ENCODE measurements at places on chromosomes 13 and 19.

DNA sequence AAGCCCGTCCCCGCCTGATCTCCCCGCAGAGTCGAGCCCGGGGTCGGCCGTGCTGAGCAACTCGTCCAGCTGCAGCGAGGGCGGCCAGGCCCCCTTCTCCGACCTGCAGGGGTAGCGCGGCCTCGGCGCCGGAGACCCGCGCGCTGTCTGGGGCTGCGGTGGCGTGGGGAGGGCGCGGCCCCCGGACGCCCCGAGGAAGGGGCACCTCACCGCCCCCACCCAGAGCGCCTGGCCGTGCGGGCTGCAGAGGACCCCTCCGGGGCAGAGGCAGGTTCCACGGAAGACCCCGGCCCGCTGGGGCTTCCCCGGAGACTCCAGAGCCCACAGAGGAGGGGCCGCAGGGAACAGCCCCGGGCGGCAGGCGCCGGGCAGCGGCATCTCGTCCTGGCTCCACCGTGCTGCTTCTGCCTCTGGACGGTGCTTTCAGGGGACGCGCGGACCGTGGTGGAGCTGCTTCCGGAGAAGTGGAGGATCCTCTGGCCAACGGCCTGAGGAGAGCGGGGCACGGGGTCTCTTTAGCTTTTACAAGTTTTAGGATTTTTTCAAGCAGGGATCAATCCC is 8.8 kb upstream of the F7 start:
- no peak for DNase-seq

DNA sequence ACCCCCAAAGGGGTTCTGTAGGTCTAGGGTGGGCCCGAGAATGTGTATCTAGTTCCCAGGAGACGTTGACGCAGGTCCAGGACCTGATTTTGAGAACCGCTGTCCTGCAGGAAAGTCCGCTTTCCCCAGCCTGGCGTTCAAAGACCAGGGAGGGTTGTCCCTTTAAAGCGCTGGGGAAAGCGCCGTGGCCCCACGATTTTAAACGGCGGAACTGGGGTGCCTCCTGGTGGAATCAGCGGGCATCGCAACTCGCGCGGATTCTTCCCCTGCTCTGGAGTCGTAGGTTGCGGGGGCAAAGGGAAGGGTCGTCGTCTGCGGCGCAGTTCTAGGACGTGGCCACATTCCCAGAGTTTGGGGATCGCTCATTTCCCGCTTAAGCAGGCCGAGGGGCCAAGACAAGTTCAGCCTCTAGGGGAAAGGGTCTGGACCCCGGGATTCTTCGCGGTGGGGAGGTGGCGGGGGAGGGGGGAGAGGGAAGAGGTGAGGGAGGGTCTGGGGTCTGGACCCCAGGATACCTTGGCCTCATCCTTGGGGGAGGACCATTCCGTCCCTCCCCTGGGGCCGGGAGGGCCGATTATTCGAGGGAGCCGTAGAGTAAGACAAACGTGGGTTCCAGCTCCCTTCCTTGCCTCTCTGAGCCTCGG is 7.7 kb downstream of the PNMA8B start:
- no peak for DNase-seq

DNA sequence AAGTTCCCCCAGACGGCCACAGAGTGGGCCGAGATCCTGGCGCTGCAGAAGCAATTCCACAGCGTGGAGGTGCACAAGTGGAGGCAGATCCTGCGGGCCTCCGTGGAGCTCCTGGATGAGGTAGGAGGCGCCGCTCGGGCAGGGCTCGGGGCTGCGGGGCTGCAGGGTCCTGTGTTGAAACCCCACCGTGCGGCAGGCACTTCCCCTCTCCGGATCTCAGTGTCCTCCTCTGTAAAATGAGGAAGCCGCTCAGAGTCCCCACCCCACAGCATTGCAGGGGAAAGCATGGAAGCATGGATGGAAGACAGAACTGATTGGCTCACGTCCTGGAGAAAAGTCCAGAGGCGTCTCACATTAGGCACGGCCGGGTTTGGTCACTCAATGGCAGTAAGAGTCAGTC is 6.8 kb upstream of the SCN1B start:
- DNase-seq = no peak

GRCh38 chr19:52673014-52673413 is 34.9 kb upstream of the ZNF83 start:
- DNase-seq = no peak

DNA sequence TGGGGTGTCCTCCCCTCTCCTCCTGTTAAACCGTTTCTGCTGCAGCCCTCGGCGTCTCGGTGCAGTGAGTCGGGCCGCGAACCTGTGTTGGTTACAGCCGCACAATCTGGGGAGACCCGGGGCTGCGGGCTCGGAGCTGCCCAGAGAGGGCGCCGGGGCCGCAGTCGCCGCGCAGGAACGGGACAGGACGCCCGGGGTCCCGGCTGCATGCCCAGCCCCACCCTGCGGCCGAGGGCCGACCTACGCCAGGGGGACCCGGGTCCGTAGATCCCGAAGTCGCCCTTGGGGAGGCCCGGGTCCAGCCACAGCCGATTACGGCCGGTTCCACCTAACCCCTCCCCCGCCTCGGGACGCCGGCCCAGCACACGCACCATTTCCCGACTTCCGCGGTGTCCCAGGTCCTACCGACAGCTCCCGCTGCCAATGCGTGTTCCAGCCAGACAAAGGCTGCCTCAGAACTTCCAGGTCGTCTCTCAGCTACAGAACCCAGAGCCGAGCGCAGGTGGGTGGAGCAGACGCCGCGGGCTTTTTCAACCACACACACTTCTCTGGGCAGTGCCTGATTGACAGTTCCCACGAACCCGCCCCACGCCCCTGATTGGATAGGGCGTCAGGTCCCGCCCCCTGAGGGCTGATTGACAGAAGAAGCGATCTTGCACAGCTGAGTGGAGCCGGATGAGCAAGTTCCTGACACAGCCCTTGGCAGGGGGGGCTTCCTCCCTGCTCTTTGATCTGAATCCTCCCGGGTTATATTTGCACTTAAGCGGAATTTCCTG is at the start of gene ZNF443:
ZNF443 (minus strand) TSS at position 481 of the 776 bp plus-strand sequence; CDS start at position 374, 107 bp downstream.
- DNase-seq = peak; percentile 98

GRCh38 chr19:1228161-1228957 is 9.4 kb downstream of the CBARP start:
- DNase-seq = no peak

- DNase-seq = no peak
These were observed 85.6 kb downstream of the GNG7 start for GRCh38 chr19:2616741-2617392.

DNA sequence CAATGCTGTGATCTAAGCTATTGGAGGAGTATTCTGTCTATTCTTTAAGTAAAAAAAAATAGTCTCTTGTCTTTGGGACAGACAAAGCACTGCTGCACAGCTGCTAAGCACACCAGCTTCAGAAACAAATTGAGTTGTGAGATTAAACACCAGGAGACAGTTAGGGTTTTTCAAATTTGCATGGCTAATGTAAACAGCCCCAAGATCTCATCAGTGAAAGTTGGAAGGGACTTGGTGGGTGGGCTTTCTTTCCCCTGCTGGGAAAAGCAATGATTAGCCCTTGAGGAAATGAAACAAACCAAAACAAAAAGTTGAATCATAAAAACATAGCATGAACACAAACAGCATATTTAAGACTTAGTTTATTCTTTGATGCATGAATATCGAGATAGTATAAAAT is 143.6 kb upstream of the SLITRK1 start:
- DNase-seq = no peak

GRCh38 chr13:38862443-38862842 is 128.2 kb downstream of the STOML3 start:
- DNase-seq = no peak

DNA sequence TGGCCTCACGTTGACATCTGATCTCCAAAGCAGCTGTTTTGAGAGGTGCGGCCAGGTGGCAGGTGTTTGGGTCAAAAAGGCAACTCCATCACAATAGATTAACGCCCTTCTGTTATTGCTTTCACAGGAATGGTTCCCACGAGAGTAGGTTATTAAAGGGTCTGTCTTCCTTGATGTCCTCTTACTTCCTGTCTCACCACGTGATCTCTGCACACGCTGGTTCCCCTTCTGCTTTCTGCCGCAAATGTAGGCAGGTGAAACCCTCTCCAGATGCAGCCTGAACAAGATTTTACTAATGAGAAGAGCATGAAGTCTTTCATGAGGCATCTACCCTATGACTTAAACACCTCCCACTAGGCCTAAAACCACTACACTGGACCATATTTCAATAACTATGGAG is 22.8 kb upstream of the ZNF564 start:
- DNase-seq = no peak

DNA sequence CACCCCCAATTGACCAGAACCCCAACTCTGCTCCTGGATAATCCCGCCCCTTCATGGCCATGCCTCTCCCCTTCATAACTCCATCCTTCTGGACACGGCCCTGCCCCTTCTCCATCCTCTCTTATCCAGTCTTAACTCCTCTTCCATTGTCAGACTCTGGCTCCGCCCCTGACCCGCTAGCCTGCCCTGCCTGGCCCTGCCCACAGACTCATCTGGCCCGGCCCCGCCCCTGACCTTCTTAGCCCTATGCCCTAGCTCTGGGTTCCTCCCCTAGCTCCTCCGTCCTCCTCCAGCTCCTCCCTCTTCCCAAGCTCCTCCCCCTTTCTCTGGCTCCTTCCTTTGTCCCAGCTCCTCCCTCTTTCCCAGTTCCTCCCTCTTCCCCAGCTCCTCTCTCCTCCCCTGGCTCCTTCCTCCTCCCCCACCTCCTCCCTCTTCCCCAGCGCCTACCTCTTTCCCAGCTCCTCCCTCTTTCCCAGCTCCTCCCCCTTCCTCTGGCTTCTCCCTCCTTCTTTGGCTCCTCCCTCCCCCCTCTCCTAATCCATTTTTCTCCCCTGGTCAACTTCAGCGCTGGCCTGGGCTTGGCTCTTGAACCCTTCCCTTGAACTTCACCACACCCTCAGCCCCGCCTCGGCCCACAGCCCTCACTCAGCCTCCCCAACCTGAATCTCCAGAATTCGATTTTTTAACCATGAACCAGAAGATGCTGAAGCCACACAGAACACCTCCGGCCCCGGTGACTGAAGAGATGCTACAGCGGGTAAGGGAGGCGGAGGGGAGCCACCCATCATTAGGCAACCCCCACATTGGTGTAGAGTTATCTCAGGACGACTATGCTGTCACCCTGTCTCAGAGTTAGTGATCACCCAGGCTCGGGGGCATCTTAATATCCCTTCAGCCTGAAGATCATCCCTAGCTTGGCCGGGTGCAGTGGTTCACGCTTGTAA is 9.2 kb upstream of the ZNF358 start:
- peak; percentile 62 for DNase-seq

DNA sequence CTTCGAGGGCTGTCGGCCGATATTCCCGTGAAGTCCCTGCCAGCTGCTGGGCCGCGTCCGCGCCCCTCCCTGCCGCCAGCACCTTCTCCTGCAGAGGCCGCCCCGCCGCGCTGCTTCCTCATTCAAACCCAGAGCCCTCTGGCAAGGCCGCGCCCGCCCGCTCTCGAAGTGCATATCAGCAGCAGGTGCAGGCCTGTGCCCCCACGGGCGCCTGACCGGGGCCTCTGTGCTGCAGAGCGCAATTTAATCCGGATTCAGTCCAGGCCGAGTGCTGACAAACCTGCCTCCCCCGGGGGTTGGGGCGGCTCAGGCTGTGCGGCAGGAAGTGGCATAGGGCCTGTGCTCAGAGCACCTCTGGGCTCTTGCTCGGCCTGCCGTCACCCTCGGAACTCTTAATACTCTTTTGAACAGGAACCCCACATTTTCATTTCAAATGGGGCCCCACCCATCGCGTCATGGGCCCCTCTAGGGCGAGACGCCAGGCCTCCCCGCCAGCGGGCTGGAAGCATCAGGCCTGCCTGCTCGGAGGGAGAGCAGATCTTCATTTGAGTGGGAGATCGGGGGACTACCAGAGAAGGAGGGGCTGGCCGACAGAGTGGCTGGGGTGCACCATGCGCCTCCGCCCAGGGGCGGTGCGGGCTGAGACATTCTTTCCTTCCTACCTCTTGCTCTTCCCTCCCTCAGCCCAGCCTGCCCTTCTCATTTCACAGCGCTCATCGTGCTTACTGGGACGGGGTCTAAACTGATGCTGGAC is 125.7 kb downstream of the TNFRSF19 start:
- no peak for DNase-seq

DNA sequence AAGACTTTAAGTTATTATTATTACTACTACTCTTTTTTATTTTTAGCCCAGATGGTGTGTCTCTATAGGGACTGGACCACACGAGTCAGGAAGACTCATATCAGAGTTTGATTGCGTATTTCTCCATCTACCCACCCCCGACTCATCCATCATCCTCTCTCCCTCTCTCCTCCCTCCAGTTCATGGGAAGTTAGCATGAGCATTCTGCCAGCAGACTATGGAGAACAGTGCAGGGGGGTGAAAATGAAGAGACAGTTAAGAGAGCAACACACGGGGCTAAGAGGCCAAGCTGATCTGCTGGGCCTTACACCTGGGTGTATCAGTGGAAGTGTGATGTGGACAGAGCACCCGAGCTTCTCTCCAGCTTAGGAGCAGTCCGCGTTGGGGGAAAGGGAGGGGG is 95.0 kb downstream of the UQCRFS1 start:
- no peak for DNase-seq

GRCh38 chr13:108760129-108760528 is 130.7 kb downstream of the MYO16 start:
- DNase-seq = no peak

DNA sequence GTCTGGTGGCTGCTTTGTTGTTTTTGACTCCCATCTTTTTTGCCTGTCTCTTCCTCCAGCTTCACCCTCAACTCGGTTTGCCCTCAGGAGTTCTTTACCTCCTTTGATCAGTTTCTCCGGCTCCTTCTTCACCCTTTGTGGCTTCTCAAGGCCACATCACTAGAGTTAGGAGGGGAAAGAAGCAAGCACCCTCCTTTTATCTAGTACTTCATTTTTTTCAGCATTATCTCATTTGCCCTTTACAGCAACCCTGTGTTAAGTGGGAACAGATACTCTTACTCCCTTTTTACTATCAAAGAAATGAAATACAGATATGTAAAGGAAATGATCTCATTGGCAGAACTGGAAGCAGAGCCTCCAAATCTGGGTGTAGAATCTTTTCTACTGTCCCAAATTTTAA is 26.9 kb downstream of the RAP2A start:
- DNase-seq = no peak

GRCh38 chr13:113671066-113672001 is 4.3 kb downstream of the GRK1 start:
- no peak for DNase-seq

DNA sequence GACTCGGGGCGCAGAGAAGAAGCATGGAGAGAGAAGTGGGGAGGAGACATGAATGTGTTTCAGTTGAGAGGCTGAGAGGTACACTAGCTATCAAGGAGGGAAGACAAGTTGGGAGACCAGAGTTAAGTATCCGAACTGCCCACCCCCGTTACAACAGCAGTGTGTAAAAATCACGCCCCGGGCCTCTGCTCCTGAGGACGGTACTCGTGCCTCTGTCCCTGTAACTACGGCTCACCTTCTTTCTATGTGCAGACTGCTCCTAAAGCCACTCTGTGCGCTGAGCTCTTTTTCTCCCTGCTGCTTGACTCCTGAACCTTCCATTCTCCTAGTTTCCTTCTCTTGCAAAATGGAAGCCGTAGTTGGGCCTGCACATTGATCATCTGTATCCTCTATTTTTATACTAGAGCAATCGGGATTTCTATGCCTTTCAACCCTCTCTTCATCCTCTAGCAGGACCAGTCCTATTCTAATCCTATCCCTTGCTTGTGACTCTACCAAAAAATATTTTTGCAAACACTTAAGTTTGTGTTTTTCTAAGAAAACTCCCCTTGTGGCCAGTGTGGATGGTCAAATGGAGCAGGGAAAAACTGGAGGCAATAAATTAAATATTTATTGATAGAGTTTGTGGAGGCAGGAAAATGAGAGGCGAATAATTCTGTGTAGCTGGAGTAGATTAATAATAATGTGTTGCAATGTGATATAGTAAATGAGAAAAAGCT is 569 bp downstream of the POLR1D start:
- no peak for DNase-seq

GRCh38 chr13:23450340-23451046 is 17.0 kb upstream of the SACS start:
- no peak for DNase-seq

Data from thoracic aorta (tissue), 2 donors.